ENCODE measurements at places on chromosomes 5 and 9.

DNA sequence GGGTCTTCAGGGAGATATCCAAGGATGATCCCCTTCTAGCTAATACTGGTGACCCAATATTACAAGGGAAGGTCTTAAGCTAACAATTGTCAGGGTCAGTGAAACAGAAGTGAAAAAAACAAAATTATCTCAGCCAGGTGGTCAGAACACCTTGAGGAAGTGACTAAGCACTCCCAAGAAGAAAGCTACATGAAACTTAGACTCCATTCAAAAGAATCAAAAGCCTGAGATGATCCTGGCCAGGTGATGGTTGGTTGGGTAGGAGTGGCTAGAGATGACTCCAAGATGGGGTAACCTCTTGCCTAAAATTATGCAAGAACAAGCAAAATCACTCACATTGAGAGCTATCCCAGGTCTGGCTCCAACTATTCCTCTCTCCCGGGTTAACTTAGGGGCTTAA lies 5.4 kb downstream of the VCP start:
- H3K27ac ChIP-seq, result no peak overlapping the region
- H3K4me1 ChIP-seq, result peaks cover 29% of the 10 kb centered on the region
- peaks cover 63% of the 10 kb centered on the region for H3K36me3 ChIP-seq
- no peaks in the 10 kb centered on the region for H3K27me3 ChIP-seq

DNA sequence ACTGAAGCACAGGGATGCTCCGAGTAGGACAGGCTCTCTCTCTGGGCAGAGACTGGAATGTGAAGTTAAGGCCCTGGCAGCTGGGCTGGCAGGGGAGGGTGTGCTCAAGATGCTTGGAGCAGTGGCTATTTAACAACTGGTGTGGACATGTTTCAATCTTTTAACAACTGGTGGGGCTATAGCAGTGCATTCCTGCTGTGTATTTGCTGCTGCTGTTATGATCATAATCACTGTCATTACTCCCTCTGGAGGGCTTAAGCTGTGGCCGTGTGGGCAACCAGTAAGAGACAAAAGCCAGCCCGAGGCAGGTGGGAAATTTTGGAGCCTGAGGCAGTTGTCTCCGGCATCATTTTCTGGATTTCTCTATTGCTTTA lies 33.3 kb upstream of the PTGS1 start:
- no peaks in the 10 kb centered on the region for H3K36me3 ChIP-seq
- H3K27me3 ChIP-seq, result no peaks in the 10 kb centered on the region
- no peak for DNase-seq

- no peak overlapping the region for H3K27ac ChIP-seq
- no peak overlapping the region for H3K4me3 ChIP-seq
- peaks cover 21% of the 10 kb centered on the region for H3K27me3 ChIP-seq
Measured at GRCh38 chr5:504326-505154, 19.7 kb downstream of the SLC9A3 start.

DNA sequence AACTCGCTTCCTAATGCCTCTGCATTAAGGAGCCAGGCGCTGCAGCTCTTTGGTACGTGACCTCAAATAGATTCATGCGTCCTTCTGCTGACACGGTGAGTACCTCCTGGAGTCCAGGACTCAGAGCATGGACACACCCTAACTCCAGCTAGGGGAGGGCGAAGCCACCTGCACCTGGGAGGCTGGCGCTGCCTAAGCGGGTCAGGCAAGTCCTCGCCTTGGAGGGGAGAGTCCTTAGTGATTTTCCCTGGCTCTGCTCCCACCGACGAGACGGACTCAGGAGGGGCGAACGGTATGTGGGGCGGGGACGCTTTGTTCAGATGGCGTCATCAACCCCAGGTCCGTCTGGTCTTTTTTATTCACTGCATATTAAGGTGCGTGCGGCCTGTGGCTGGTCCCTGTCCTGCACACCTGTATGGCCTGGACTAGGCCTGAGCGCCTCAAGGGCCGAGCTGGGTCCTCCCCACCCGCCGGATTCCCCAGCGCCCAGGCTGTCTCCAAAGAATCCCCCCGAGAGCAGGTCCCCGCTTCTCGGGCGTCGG lies 50.3 kb downstream of the NSUN2 start:
- no peak overlapping the region for H3K27ac ChIP-seq
- no peak overlapping the region for H3K4me3 ChIP-seq
- no peaks in the 10 kb centered on the region for H3K36me3 ChIP-seq

DNA sequence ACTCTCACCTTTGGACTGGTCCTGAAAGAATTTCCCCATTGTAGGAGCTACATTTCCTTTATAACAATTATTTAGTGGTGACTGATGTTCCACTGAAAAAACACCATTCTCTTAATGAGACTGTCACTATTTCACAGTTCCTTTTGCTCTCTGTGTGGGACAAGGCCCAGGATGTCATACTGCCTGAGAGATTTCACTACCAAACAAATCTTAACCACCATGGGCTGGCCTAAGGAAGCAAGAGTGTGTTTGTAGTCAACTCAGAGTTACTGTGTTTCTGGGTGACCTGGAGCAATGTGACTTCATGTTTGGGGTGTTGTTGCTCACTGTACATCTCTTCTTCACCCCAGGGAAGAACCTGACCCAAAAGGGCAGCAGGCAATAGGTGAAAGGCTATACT lies 50.1 kb upstream of the ZNF608 start:
- no peak for DNase-seq
- no peaks in the 10 kb centered on the region for H3K27me3 ChIP-seq
- no peaks in the 10 kb centered on the region for H3K4me1 ChIP-seq
